Left colon (tissue), 2 donors: ENCODE measurements at places on chromosomes 3 and 15. TPM values are rescaled to one million over a fixed set of nuclear protein-coding genes. Genes with fewer than 3 reads are reported as not detected.

The CLDN11 gene
- total RNA-seq = 4.3 TPM

The CCR2 gene
- total RNA-seq = 0.37 TPM

The CEMIP gene
- total RNA-seq = 1.1 TPM

The C2CD4B gene
- 1.7 TPM for total RNA-seq

The FETUB gene
- not detected for total RNA-seq

GRCh38 chr3:179181993-179182551, 33.9 kb downstream of the PIK3CA start:
- no peak for DNase-seq

- DNase-seq = no peak
These were observed 54.0 kb downstream of the NR1D2 start for GRCh38 chr3:23999012-23999641.

- DNase-seq = no peak
These were observed 856.9 kb downstream of the EPHA3 start for GRCh38 chr3:89964347-89964746.

- peak; percentile 100 for DNase-seq
These were observed 345 bp upstream of the CDV3 start for GRCh38 chr3:133573054-133573628.

DNA sequence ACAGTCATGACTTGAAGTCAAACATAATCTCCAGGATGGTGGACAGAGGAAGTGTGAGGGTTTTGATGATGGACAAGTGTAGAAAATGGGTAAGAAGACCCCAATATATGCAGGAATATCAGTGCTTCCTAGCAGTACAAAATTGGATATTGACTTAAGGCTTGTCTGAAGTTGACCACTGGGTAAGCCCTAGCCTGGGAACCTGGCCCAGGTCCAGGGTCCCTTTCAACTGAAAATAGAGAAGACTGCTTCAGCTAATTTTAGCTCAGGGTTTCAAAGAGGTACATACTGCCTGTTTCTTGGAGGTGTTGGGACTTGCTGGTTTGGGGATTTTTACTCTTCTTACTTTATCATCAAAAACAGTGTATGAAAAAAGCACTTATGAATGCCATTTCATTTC, 4.7 kb downstream of the NR1D2 start:
- peak; percentile 42 for DNase-seq

GRCh38 chr3:72505539-72506405, 342.5 kb downstream of the SHQ1 start:
- DNase-seq = no peak

GRCh38 chr3:42292009-42292408, 26.0 kb upstream of the CCK start:
- DNase-seq = no peak

GRCh38 chr3:14290631-14291385, 111.6 kb upstream of the SLC6A6 start:
- peak; percentile 47 for DNase-seq
